ENCODE measurements at places on chromosomes 13 and 19. TPM values are rescaled to one million over a fixed set of nuclear protein-coding genes. Genes with fewer than 3 reads are reported as not detected.

The CYP2A6 gene
- total RNA-seq, result 1.5 TPM

The PIAS4 gene
- 24.3 TPM for total RNA-seq

The SEMA6B gene
- total RNA-seq, result 3.4 TPM

The PSG1 gene
- not detected for total RNA-seq

The CEACAM16 gene
- not detected for total RNA-seq

The ZNF700 gene
- 47.1 TPM for total RNA-seq

The TNNT1 gene
- 2.0 TPM for total RNA-seq

- DNase-seq, result no peak
- H3K27me3 ChIP-seq, result no peaks in the 10 kb centered on the region
- no peak overlapping the region for H3K4me3 ChIP-seq
- no peak overlapping the region for H3K27ac ChIP-seq
Observed at GRCh38 chr13:80430561-80430960, 89.6 kb upstream of the SPRY2 start.

DNA sequence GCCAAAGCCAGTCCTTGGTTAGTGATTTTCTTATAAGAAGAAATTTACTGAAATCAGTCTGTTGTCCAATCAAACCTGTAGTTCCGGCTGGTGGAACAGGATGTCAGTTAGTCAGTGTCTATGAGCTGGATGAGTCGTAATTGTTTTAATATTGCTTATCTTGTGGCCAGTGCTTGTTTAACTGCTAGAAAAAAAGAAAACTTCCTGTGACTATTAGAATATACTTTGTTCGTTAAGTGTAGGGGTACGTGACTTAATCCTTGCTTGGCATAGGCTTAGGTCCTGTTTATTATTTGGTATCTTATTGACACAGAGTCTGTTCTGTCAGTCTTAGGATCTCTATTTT lies 1484.8 kb upstream of the MIR17HG start:
- H3K4me3 ChIP-seq, result no peak overlapping the region
- H3K4me1 ChIP-seq, result no peaks in the 10 kb centered on the region
- H3K36me3 ChIP-seq, result no peaks in the 10 kb centered on the region
- no peak overlapping the region for H3K27ac ChIP-seq
- DNase-seq, result no peak
- H3K27me3 ChIP-seq, result no peaks in the 10 kb centered on the region

GRCh38 chr19:4375164-4376027 lies 25.0 kb downstream of the SH3GL1 start:
- H3K27ac ChIP-seq, result peak overlapping the region; percentile 85
- H3K4me1 ChIP-seq, result peaks cover 95% of the 10 kb centered on the region
- H3K4me3 ChIP-seq, result no peak overlapping the region
- no peaks in the 10 kb centered on the region for H3K27me3 ChIP-seq
- no peaks in the 10 kb centered on the region for H3K36me3 ChIP-seq

DNA sequence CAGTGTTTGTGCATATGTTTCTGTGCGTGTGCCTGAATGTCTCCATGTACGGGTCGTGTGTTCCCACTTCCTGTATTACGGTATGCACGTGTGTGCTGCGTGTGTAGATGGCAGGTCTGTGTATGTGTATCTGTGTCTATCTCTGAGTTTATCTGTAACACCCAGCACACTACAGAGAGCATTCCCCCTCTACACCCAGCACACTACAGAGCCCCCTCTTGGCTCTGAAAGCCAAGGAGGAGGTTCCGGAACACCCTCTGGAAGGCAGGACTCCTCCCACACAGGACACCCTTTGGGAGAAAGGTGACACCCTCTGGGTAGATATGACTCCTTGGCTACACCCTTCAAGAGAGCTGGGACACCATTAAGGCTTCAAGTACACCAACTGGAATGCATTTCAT lies 2.1 kb upstream of the ERFL start:
- DNase-seq, result no peak
- peaks cover 23% of the 10 kb centered on the region for H3K4me1 ChIP-seq
- H3K27ac ChIP-seq, result no peak overlapping the region
- no peaks in the 10 kb centered on the region for H3K36me3 ChIP-seq

DNA sequence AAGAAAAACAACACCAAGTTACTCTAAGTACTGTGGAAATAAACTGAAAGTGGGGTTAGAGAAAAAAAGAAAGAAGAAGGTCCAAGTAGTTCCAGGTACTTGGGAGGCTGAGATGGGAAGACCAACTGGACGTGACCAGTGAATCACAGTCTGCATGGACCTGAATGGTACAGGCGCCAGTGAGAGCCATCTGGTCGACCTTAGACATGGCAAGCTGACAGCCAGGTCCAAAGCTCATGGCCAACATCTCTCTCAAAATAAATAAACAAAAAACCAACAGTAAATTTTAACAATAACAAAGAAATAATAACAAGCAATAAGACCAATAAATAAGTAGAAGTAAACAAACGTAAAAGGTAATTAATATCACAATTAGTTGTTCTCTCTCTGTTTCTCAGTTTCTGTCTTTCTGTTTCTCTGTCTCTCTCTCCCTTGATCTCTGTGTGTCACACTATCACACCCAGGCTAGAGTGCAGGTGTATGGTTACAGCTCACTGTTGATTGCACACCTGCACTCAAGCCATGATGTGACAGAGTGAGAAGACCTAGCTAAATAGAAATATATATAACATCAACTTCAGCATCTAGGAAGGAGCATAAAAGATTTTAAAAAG lies 31.6 kb upstream of the ZNF724 start:
- no peak overlapping the region for H3K27ac ChIP-seq
- no peak for DNase-seq

DNA sequence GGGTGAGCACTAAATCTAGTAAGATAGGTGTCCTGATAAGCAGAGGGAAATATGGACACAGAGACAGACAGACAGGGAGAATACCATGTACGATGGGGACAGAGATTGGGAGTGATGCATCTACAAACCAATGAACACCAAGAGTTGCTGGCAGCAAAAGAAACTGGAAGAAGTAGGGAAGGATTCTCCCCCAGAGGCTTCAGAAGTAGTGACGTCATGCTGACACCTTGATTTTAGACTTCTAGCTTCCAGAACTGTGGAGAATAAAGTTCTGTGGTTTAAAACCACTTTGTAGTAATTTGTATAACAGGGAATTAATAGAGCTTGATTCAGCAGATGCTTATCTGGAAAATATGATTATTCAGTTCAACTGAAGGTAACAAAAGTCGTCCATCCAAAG lies 66.1 kb downstream of the SLC10A2 start:
- H3K4me3 ChIP-seq, result no peak overlapping the region
- no peaks in the 10 kb centered on the region for H3K27me3 ChIP-seq
- no peaks in the 10 kb centered on the region for H3K4me1 ChIP-seq
- H3K27ac ChIP-seq, result no peak overlapping the region
- no peak for DNase-seq
- no peaks in the 10 kb centered on the region for H3K36me3 ChIP-seq

DNA sequence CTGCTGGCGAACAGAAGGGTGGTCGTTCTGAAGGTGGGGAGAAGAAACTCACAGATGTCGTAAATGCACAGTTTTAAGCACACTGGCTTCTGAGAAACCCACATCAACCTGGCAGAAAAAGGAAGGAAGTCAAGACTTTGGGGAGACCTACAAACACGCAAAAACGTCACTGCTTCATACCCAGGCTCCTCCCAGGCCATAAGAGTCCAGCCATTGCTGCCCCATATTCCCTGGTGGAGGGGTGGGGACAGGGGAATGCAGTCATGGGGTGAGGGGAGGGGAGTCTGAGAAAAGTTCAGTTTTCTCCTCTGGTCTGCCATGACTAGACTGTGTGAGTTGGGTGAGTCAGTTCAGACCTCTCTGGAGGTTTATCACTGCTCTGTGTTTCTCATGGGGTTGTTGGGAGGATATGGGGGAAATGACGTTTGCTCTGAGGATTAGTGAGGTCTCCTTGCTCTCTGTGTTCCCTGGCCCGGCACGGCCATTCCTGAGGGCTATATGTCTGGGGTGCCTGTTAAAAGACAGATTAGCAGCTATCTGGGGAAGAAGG lies 139.0 kb downstream of the FLT1 start:
- H3K4me1 ChIP-seq, result peaks cover 5% of the 10 kb centered on the region
- no peaks in the 10 kb centered on the region for H3K27me3 ChIP-seq
- H3K4me3 ChIP-seq, result no peak overlapping the region
- no peak for DNase-seq
- H3K27ac ChIP-seq, result no peak overlapping the region

DNA sequence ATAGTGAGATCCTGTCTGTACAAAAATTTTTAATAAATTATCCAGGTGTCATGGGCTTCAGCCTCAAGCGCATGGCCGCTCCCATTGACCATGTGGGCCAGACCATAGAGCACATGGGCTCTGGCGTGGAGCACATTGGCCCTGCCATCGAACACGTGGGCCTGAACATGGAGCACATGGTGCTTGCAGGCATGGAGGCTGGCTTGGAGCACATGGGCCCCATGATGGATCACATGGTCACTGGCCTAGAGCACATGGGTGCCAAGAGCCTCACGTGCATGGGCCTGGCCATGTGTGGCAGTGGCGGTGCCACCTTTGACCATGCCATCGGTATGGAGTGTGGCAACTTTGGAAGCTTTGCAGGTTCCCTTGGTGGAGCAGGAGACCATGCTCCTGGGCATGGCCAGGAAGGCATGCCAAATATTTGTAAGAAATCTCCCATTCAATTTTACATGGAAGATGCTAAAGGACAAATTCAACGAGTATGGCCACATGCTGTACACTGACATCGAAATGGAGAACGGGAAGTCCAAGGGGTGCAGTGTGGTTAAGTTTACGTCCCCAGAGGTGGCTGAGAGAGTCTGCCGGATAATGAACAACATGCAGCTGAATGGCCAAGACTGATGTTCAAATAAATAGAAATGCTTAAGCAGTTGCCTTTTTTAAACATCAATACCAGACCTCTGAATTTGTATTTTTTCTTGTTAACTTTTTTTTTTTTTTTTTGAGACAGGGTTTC lies 21.3 kb upstream of the SLC1A5 start:
- H3K27ac ChIP-seq, result no peak overlapping the region
- no peaks in the 10 kb centered on the region for H3K36me3 ChIP-seq
- H3K27me3 ChIP-seq, result no peaks in the 10 kb centered on the region
- H3K4me1 ChIP-seq, result peaks cover 17% of the 10 kb centered on the region

GRCh38 chr13:44617648-44618047 lies 41.5 kb upstream of the TSC22D1 start:
- H3K27ac ChIP-seq, result no peak overlapping the region
- DNase-seq, result no peak
- no peak overlapping the region for H3K4me3 ChIP-seq
- H3K36me3 ChIP-seq, result no peaks in the 10 kb centered on the region
- no peaks in the 10 kb centered on the region for H3K4me1 ChIP-seq

DNA sequence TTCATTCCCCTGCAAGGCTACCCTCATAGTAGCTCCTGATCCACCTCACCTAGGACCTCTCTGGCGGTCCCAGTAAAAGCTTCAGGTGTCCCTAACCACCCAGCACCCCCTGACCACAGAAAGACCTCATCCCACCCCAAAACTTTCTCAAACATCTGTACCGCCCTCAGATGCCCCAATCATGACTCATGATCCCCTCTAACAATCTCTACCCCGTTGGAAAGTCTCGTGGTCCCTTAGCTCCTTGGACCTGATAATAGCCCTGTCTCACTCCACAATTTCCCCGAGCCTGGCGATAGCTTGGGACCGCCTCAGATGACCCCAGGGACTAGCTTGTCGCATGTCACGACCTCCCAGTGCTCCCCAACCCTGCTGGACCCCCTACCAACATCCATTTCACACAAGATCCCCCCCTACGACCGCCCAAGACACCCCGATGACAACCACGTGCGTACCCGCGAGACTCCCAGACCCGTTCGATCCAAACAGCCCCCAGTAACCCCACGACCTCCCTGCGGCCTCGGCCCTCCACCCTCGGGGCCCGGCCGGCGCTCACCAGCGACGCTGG lies 450 bp downstream of the NDUFA11 start:
- DNase-seq, result no peak
- H3K4me1 ChIP-seq, result peaks cover 21% of the 10 kb centered on the region
- H3K4me3 ChIP-seq, result peak overlapping the region; percentile 96

GRCh38 chr13:112837371-112838037 lies 131.5 kb upstream of the MCF2L start:
- no peak overlapping the region for H3K27ac ChIP-seq
- DNase-seq, result no peak
- H3K4me1 ChIP-seq, result peaks cover 7% of the 10 kb centered on the region
- H3K4me3 ChIP-seq, result no peak overlapping the region

DNA sequence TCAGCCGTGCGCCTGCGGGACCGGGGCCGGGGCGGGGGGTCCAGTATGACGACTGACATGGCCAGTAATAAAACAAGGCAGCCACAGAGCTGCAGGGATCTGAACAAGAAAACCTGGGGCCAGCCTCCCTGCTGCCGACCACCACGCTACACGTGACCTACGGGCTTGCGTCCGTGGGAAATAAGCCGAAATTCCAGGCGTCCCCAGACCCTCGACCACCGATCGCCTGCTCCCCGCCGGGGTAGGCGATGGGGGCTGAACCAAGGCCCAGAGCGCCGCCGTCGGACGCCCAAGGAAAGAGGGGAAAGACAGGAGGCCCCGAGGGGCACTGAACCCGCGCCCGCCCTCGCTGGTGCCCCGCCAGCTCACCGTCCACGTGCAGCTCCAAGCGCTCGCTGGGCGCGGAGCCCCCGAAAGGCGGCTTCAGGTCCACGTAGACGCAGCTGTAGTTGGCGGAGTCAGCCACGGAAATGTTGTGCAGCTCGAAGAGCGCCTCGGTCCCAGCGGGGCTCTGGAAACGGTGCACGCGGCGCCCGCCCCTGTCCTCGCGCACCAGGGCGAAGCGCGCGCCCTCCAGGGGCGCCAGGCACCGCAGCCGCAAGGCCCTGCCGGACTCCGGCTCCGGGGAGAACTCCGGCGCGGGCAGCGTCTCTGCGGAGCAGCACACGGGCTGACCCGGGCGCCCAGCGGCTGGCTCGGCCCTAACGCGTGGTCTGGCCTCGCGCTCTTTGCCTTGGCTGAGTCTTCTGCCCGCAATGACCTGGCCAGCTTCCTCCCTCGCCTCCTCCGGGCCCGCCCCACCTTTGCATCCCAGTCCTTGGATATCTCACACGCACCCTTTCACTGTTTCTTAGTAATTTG lies 3.1 kb downstream of the A1BG start:
- no peaks in the 10 kb centered on the region for H3K27me3 ChIP-seq
- no peaks in the 10 kb centered on the region for H3K36me3 ChIP-seq
- no peak for DNase-seq
- peaks cover 10% of the 10 kb centered on the region for H3K4me1 ChIP-seq
- peak overlapping the region; percentile 26 for H3K4me3 ChIP-seq

DNA sequence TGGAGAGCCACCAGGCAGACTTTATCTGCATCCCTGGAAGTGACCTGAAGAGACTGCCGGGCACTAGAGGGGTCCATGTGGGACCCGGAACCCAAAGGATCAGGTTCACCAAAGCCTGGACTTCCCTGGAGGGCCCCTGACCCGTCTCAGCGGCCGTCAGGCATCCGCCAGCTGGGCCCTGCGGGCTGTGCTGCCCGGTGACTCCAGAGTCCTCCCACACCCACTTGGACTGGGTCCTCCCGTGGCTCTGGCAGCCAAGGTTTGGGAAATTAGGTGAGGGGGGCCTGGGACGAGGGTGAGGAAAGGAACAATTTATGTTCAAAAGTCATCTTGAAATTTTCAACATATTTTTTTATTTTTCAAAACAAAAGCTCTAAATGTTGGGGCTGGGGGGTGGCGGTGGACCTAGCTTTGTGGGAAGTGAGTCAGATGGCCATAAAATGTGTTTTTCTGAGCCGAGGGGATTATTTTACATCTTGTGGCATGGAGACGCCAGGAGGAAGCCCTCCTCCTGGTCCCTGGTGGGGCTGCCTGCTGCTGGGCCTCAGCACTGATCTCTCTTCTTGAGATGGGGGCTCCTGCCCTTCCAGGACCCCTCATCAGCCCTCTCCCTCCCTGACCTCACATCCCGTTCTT lies 20.2 kb downstream of the CEBPA start:
- H3K27me3 ChIP-seq, result no peaks in the 10 kb centered on the region
- DNase-seq, result no peak
- H3K27ac ChIP-seq, result no peak overlapping the region
- H3K4me3 ChIP-seq, result no peak overlapping the region
- no peaks in the 10 kb centered on the region for H3K36me3 ChIP-seq
